Lower leg skin (tissue), 4 donors: ENCODE measurements at places on chromosomes 1 and 21.

DNA sequence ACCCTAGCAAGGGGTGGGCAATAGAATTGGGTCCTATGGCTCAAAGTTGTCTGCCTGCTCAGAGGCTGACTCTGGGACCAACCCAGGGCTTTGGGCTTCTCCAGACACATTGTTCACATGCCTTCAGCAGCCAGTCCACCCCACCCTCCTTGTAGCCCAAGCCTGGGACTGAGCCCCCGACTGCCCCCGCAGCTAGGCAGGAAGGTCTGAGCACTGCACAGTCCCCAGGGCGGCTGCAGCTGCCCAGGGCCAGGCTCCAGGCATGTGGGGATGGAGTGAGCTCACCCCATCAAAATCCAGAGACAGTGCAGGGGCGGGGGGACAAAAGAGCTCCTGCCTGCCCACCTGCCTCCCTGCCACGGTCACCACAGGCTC lies 35.6 kb downstream of the HSPG2 start:
- no peak for DNase-seq

GRCh38 chr1:213651077-213651476 lies 336.7 kb upstream of the PROX1 start:
- DNase-seq: no peak

DNA sequence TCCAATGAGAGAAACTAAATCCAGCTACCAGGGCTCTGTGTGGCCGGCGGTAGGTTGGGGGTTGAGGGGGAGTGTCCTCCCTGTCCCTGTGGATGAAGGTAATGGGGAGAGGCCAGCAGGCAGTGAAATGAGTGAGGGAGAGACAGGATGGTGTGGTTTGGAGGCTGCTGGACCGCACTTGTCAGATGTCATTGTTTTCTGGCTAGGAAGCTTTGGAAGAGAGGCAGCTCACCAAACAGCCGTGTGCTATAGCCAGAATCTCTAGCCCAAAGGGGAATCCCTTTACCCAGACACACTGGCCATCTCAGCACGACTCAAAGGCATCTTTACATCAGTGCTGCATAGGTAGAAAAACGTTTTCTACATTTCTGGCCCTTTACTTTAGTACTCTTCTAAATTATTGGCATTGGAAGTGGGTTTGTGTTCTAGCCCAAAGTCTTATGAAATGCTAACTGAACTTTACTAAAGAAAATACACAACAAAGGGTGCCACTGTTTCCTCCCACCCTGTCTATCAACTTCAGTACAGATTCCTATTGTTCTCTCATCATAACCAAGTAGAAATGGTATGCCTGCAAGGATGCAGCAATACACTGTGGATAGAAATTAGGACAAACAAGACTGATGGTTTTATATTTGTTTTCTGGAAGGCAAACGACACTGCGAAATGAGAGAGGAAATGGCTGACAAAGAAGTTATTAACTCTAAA lies 95.9 kb upstream of the COA6 start:
- DNase-seq: peak; percentile 31

DNA sequence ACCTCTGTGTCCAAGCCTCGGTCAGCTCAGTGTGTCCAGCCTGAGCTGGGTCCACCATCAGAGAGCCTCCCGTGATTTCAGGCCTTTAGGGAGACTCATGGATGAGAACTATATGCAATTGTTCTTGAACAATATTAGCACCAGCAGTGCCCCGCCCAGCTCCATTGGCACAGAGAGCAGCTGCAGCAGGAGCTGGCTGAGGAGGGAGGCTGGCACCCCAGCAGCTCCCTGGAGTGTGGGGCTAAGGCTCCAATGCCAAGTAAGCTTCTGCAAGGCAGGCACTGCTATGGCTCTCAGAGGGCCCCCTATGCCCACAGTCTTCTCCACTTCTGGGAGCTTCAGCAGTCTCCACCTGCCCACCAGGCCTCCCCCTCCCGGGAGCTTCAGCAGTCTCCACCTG lies 593.3 kb downstream of the MATN1 start:
- DNase-seq: no peak

GRCh38 chr1:5338466-5338865 lies 653.8 kb downstream of the NPHP4 start:
- no peak for DNase-seq

GRCh38 chr1:11598461-11598860 lies 55.8 kb downstream of the FBXO2 start:
- DNase-seq: no peak

- DNase-seq: no peak
Observed at GRCh38 chr1:40971966-40972365, 7.5 kb upstream of the CTPS1 start.

GRCh38 chr1:202951437-202951836 lies 6.7 kb downstream of the ADIPOR1 start:
- no peak for DNase-seq

DNA sequence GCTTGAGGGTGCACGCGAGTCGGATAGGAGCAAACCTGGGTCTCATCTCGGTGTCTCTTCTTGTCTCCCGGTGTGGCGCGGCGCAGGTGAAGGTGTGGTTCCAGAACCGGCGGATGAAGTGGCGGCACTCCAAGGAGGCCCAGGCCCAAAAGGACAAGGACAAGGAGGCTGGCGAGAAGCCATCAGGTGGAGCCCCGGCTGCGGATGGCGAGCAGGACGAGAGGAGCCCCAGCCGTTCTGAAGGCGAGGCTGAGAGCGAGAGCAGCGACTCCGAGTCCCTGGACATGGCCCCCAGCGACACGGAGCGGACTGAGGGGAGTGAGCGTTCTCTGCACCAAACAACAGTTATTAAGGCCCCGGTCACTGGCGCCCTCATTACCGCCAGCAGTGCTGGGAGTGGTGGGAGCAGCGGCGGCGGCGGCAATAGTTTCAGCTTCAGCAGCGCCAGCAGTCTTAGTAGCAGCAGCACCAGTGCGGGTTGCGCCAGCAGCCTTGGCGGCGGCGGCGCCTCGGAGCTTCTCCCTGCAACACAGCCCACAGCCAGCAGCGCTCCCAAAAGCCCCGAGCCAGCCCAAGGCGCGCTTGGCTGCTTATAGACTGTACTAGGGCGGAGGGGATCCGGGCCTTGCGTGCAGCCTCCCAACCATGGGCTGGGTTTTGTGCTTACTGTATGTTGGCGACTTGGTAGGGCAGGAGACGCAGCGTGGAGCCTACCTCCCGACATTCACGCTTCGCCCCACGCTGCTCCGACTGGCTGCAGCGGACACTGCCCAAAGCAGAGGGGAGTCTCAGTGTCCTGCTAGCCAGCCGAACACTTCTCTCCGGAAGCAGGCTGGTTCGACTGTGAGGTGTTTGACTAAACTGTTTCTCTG lies 5.1 kb downstream of the HLX start:
- no peak for DNase-seq

DNA sequence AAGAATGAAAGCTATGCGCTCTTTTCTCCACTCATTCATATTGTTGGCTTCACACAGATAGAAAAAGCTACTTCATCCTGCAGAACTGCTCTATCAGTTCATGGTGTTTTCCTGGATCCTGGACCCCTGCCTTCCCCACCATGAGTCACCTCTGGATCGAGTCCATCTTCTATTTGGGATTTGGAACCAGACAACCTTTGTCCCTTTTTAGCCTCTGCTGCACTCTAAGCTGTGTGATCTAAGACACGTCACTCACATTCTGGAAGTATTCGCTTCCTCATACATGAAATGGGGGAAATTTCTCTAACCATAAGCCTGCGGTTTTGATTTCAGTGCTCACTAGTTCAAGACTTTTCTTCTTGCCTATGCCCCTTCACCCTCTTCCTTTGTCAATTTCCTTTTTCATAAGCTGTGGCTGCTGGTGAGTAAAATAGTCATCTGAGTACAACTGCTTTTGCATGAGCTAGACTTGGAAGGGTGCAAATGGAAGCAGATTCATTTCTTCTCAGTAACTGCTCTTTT lies 14.1 kb upstream of the DEGS1 start:
- DNase-seq: no peak

DNA sequence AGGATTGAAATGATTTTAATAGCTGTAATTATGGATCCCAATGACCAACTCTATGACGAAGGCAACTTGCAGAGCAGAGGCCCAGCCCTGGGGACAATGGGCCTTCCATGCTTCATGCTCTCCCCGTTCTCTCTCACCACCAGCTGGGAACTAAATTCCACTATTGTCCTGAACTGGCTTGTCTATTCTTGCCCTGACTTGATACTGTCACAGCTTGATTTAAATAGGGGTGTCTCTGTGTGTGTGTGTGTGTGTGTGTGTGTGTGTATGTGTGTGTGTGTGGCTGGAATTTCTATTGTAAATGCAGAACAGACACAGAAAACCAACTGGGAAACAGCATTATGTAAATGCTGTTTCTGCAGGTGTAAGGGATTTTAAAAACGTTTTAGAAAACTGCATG lies 57.0 kb downstream of the SLC22A15 start:
- no peak for DNase-seq
